ENCODE measurements at places on chromosomes 3 and 15. TPM values are rescaled to one million over a fixed set of nuclear protein-coding genes. Genes with fewer than 3 reads are reported as not detected.

Gene PP2D1
- not detected for total RNA-seq

DNA sequence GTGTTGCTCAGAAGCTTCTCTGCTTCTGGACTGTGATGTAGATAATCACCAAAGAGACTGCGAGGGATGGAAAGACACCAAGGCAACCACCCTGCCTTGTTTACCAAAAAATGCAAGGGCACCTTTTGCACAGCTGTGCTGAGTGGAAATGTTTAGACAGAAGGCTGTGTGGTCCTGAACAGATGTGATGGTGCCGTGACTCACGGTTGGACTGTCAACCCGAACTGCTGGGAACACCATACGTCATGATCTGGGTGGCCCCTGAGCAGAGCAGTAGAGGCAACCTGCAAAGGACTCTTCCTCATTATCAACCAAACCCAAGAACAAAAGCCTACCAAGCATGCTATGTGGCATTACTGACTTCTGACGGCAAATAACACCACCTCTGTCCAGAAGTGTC is 61.3 kb upstream of the LPP start:
- no peak overlapping the region for H3K27ac ChIP-seq
- H3K4me3 ChIP-seq, result no peak overlapping the region
- H3K4me1 ChIP-seq, result no peaks in the 10 kb centered on the region
- no peak for DNase-seq
- no peaks in the 10 kb centered on the region for H3K36me3 ChIP-seq

DNA sequence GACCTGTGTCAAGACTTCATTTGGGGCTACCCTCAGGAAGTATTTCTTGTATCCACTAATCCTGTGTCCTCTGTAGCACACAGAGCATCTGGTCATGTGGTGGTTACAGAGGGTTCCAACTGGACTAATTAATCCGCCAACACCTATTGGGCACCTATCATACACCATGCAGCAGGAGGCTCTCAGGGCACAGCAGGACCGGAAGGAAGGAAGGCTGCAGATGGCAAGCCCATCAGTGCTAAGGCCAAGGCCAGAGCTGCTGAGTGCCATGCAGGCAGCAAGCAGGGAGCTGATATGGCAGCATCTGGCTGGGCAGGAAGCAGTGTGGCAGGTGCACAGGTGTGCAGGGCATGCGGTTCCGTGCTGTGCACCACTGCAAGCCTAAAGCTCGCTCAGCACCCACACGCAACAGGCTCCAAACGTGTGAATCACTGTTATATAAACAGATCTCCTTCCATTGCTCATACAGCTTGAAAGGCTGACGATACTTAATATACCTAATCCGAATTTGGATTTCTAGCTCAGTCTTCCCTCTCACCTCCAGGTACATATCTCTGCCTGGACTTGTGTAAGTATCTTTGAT is 64.4 kb upstream of the SNRPA1 start:
- DNase-seq, result no peak
- H3K27ac ChIP-seq, result no peak overlapping the region
- H3K4me3 ChIP-seq, result no peak overlapping the region
- H3K36me3 ChIP-seq, result peaks cover 2% of the 10 kb centered on the region
- no peaks in the 10 kb centered on the region for H3K27me3 ChIP-seq

DNA sequence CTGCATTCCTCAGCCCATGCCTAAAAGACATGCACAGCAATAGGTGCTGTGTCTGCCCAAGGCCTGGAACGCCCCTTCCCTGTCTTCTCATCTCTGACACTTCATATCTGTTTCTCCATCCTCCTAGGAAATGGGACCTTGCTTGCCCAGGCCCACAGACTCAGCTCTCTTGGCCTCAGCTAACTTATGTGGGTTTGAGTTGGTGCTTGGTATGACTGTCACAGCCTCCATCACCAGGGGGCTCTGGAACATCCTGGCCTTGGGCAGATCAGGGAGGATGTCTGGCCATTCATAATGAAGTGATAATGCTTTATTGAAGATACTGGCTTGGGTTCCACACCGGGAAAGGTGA is 156.7 kb upstream of the SMAD3 start:
- H3K27ac ChIP-seq, result no peak overlapping the region
- no peaks in the 10 kb centered on the region for H3K36me3 ChIP-seq
- no peaks in the 10 kb centered on the region for H3K27me3 ChIP-seq
- H3K4me3 ChIP-seq, result no peak overlapping the region
- no peak for DNase-seq

DNA sequence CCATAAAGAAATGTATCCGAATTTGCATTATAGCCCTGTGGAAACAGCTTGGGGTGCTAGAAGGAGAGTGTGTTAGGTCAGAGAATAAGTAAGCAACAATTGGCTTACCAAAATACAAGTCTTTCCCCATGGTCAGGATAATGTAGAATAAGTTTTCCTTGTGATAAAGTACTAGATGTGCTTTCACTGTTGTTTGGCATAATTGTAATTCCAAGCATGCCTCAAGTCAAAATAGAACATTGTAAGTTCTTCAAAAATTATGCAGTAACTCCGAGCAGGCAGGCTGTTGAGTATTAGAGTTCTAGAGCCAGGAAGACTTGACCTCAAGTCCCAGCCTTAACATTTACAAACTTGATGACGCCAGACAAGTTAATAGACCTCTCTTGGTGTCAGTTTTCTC is 242.0 kb downstream of the TUSC7 start:
- H3K4me1 ChIP-seq, result no peaks in the 10 kb centered on the region
- H3K27me3 ChIP-seq, result no peaks in the 10 kb centered on the region
- no peak overlapping the region for H3K4me3 ChIP-seq
- no peak overlapping the region for H3K27ac ChIP-seq
- H3K36me3 ChIP-seq, result no peaks in the 10 kb centered on the region

GRCh38 chr3:43349716-43350115 is 63.4 kb downstream of the SNRK start:
- no peak overlapping the region for H3K27ac ChIP-seq
- no peaks in the 10 kb centered on the region for H3K4me1 ChIP-seq
- H3K27me3 ChIP-seq, result no peaks in the 10 kb centered on the region
- peaks cover 31% of the 10 kb centered on the region for H3K36me3 ChIP-seq

Gene HDC
- not detected for total RNA-seq
